ENCODE measurements at places on chromosomes 7 and 10.

DNA sequence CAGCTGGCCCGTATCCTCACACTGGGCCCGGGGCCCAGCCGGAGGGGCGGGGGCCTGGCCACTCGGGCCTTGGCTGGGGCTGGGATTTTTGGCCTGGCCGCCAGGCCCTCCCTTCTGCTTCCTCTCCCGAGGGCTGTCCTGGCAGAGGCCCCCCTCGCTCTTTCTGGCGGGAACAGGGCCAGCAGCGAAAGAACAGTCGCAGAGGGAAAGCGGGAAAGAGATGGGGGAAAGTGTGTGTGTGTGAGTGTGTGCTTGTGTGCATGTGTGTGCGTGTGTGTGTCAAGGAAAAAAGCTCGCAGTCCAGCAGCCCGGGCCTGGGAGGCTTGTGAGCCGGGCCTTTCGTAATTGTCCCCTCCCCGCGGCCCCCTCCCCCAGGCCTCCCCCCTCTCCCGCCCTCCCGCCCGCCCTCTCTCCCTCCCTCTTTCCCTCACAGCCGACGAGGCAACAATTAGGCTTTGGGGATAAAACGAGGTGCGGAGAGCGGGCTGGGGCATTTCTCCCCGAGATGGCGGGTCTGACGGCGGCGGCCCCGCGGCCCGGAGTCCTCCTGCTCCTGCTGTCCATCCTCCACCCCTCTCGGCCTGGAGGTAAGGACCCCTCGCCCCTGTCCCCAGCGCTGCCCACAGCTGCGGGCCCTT is at the start of gene ELN:
TSS of gene ELN (plus strand) at position 491 of the 638 bp plus-strand sequence. CDS start at position 506, 15 bp downstream.
- no peak for DNase-seq

GRCh38 chr10:76582531-76582930 is 1055.1 kb downstream of the KCNMA1 start:
- DNase-seq, result no peak

DNA sequence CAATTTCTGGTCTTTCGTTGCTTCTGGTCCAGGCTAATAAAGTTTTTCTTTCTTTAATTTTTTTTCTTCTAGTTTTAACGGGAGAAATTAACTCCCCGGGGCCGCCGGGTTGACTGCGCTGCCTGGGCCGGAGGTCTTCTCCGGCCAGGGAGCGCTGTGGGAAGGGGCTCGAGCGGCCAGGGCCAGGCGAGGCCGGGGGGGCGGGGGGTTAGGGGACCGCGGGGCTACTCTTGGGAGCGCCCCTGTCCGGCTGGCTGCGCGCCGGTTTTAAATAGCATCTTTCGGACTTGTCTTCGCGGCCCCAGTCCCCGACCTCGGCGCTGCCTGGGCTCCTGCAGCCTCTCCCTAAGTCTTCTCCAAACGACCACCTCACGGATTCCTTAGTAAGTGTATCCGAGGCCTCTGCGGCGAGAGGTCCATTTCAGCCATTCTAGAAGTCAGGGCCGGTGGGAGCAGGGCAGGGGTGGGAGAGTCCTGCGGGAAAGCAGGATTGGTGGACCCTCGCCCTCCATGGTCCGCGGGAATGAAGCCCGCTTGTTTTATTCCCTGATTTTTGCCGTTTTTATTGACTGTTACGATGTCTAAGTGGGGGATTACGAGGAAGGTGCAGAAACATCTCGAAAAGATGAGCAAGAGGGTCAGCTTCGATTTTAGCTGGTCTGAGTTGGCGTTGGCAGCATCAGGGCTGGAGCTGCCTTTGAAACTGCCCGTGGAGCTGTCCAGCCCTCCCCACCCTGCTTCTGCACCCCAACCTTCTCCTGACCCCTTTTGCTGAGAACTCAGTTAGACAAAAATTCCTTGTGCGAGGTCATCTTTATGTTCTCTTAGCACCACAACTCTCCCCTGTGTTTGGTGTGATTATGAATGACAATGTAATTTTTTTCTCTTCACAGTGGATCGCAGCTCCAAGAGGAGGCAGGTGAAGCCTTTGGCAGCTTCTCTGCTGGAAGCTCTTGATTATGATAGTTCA is 555 bp downstream of the PHF14 start:
- no peak for DNase-seq

- no peak for DNase-seq
Observed at GRCh38 chr10:117166418-117167345, 28.6 kb upstream of the VAX1 start.

DNA sequence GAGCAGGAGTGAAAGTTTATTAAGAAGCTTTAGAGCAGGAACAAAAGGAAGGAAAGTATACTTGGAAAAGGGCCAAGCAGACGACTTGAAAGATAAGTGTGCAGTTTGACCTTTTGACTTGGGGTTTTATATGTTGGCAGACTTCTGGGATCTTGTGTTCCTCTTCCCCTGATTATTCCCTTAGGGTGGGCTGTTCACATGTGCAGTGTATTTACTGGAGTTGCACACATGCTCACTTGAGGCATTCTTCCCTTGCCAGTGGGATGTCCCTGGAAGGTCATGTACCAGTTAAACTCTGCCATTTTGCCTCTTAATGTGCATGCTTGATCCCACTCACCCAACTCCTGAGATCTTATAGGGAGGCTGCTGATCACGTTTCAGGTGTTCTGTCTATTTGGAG is 23.4 kb upstream of the ARHGAP12 start:
- DNase-seq, result no peak

DNA sequence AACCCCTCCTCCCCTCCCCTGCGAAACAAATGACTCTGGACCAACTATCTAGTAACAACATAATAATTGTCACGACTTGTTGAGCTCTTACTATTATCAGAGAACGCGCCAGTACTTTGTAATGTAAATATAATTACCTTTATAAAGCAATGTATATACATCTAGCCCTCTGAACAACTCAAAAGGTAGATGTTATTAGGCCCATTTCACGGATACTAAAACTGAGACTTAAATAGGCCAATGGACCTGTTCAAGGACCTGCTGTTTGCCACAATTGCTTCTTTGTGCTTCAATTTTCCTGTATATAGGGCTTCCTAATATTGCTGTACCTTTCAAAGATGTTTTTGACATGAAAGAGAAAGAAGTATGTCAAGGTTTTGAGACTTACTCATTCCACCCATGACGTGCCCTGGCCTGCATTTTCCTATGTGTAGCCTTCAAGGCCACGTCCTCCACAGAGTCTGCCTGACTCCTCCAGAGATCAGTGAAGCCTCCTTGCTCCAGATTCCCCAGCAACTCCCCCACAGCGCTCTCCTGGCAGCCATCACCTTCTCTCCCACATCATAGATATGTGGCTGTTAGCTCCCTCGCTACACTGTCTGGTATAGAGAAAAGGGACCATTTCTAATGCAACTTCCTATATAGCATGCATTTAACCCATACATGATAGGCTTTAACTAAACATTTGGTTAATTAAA is 156.6 kb downstream of the SKIDA1 start:
- DNase-seq, result no peak

DNA sequence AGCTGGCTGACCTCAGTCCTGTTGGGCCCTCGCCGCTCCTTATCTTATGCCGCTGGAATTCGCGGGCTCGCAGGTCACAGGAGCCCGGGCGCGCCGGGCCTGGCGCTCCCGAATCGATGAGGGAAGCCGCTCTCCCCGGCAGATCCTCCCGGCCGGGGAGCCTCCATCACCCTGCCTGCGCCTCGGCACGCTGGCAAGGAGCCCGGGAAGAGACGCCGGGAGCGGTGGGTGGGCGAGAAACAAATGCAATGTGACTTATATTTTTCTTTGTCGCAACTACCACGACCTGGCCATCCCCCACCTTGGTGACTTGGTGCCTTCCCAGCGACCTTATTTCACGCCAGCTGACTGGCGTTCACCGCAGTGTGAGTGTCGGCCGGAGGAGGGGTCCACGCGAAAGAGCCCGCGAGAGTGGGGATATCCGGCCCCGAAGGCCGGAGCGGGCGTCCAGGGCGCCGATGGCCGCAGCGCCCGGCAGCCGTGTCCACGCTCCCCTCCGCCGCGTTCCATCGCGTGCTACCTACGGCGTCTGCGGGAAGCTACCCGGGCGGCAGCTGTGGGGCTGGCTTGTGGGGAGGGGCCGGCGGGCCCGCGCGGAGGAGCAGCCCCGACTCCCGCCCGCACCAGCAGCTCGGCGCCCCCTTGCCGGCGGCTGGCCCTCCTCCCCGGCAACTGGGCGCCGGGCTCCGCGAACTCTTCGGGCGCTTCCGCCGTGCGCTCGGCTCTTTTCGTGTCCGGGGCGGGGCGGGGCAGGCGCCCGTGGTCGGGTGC is 494 bp upstream of the BMPR1A start:
- peak; percentile 77 for DNase-seq

- DNase-seq, result no peak
Observed at GRCh38 chr10:103677486-103678177, 177.7 kb downstream of the SH3PXD2A start.

DNA sequence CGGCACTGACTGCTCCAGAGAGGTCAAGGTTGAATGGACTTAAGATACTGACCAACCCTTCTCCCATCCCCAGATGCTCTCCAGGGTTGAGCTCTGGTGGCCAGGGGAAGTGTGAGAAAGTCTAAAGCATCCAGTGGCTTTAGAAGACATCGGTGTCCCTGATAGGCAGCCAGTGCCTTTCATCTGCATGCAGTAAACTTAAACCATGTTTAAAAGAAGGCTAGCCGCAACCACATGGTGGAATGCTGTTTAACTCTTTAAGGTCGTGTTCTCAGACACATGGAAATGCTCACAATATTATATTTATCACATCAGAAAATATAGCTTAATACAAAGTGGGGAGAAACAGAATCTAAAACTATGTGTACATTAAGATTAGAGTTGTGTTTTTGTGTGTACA is 137.0 kb downstream of the CNNM2 start:
- DNase-seq, result no peak

GRCh38 chr7:147547252-147547897 is 1043.2 kb upstream of the C7orf33 start:
- no peak for DNase-seq

DNA sequence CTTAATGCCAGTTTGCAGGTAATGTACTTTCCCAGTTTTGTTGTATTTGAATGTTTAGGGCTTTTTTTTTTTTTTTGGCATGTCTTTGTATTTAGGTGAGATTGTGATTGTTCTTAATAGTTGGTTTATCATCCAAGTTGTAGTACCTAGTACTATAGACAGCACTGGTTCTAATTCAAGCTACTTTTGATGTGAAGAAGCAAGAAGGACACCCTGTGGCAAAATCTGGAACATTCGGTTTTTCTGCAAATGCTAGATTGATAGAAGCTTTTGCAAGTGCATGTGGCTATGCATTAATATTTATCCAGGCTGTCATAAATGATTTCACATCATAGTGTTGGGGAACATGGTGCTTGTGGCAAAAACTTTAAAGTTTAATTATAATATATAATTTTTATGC is 248.9 kb downstream of the FOXP2 start:
- DNase-seq, result no peak

DNA sequence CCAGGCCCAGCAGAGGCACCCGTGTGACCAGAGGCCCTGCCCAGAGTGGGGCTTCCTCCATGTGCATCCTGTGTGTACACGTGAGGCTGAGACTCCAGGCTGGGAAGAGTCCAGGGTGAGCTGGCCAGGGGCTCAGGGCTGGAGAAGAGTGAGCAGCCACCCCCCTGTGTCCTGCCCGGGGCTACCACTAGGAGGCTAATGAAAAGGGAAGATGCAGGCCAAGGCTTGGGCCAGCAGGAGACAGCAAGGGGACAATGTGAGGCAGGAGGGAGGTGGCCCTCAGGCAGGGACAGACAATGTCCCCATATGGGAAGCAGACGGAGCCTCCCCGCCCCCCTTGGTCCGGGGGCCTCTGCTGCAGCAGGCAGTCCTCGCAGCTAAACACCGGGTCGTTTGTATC is 102.0 kb downstream of the HIF1AN start:
- no peak for DNase-seq

DNA sequence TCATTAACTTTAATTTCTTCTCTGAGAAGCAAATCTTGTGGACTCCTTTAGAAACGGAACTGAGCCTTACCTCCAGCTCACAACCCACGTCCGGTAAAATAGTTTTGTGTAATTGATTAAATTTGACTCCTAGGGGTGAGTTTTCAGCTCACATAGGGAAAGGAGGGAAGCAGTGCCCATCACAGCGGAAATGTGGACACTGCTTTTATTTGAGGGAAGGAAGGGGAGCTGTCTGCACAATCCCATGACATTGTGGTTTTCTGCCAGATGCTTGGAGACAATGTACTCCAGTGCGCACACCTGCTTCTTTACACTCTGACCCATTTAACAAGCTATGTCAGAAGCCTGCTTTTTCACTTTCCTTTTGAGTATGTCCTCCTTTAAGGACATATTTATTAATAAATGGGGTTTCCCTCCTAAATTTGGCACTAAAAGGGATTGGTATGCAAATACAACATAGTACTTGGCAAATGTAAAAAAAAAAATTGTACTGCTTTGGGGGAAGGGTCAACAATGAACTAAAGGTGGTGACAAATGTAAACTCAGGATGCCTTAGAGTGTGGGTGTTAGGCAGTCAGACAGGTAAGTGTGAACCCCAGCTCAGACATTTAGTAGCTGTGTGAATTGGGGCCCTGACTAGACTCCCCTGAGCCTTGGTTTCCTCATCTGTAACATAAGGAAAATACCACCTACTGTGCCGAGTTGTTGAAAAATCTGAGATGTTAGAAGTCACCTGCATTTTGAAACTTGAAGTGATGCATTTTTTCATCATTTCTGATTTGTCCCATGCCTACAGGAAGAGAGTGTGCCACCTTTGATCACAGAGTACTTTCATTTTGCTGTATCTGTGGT is 90.2 kb upstream of the KLF6 start:
- DNase-seq, result no peak

- no peak for DNase-seq
Observed at GRCh38 chr10:15146366-15146765, 22.1 kb downstream of the NMT2 start.

- no peak for DNase-seq
Observed at GRCh38 chr10:64007157-64007556, 486.0 kb downstream of the REEP3 start.

GRCh38 chr7:80614851-80615271 is 23.6 kb upstream of the CD36 start:
- no peak for DNase-seq

DNA sequence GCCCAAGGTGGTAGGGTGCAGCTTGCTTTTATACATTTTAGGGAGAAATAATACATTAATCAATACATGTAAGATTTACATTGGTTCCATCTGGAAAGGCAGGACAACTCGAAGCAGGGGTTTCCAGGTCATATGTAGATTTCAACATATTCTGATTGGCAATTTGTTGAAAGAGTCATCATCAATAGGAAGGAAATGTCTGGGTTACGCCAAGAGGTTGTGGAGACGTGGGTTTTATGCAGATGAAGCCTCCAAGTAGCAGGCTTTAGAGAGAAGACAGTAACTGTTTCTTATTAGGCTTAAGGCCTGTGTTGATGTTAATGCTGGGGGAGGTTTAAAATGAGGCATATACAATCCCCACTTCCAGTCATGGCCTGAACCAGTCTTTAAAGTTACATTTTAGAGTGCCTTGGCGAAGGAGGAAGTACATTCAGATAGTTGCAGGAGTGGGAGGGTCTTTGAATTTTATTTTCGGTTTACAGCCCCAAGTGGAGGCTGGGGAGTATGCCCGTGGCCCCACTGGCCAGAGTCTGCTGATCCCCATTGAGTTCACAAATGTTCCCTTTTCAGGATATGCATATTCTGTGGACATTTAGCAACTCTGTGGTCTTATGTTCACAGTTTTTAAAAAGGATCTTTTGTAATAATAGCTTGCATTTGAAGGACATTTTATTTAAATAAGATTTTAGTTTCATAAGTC is 166.0 kb upstream of the GDF10 start:
- no peak for DNase-seq

- DNase-seq, result no peak
Observed at GRCh38 chr10:37403776-37404175, 278.4 kb downstream of the ANKRD30A start.
